ENCODE measurements at places on chromosomes 2 and 18. TPM values are rescaled to one million over a fixed set of nuclear protein-coding genes. Genes with fewer than 3 reads are reported as not detected.

GRCh38 chr2:176178038-176178756 lies 10.3 kb upstream of the HOXD1 start:
- peaks cover 42% of the 10 kb centered on the region for H3K27me3 ChIP-seq
- no peak for DNase-seq
- H3K36me3 ChIP-seq, result no peaks in the 10 kb centered on the region
- H3K4me3 ChIP-seq, result peak overlapping the region; percentile 63

GRCh38 chr2:67389286-67389685 lies 7.8 kb upstream of the ETAA1 start:
- H3K27ac ChIP-seq, result no peak overlapping the region
- no peaks in the 10 kb centered on the region for H3K36me3 ChIP-seq
- no peak overlapping the region for H3K4me3 ChIP-seq
- no peaks in the 10 kb centered on the region for H3K27me3 ChIP-seq
- no peak for DNase-seq

The RGPD3 gene
- polyA plus RNA-seq, result 0.22 TPM

- H3K4me3 ChIP-seq, result no peak overlapping the region
- no peaks in the 10 kb centered on the region for H3K27me3 ChIP-seq
- H3K27ac ChIP-seq, result no peak overlapping the region
- DNase-seq, result no peak
- H3K36me3 ChIP-seq, result no peaks in the 10 kb centered on the region
- no peaks in the 10 kb centered on the region for H3K4me1 ChIP-seq
Measured at GRCh38 chr2:108128249-108128648, 111.5 kb upstream of the SULT1C3 start.

The LTBP1 gene
- 6.8 TPM for polyA plus RNA-seq

The MREG gene
- polyA plus RNA-seq, result 7.0 TPM

DNA sequence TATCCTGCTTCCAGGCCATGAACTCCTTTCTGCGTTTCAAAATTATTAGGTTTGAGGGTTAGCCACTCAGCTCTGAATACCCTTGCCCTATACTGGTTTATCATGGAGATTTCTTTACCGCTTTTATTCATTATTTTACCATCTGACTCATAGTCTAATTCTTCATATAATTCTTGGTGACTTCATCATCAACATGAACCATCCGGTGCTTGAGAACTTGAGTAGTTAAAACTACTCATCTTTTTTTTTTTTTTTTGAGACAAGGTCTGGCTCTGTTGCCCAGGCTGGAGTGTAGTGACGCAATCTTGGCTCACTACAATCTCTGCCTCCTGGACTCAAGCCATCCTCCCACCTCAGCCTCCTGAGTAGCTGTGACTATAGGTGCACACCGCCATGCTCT lies 94.2 kb upstream of the LHCGR start:
- H3K4me1 ChIP-seq, result no peaks in the 10 kb centered on the region
- H3K36me3 ChIP-seq, result no peaks in the 10 kb centered on the region
- H3K27ac ChIP-seq, result no peak overlapping the region
- no peaks in the 10 kb centered on the region for H3K27me3 ChIP-seq

GRCh38 chr2:176914371-176914770 lies 298.2 kb upstream of the HNRNPA3 start:
- no peak overlapping the region for H3K4me3 ChIP-seq
- H3K27me3 ChIP-seq, result no peaks in the 10 kb centered on the region
- no peaks in the 10 kb centered on the region for H3K36me3 ChIP-seq
- H3K27ac ChIP-seq, result no peak overlapping the region
- H3K4me1 ChIP-seq, result no peaks in the 10 kb centered on the region
- DNase-seq, result no peak

The CHRND gene
- not detected for polyA plus RNA-seq
